ENCODE measurements at places on chromosomes 7 and 10. TPM values are rescaled to one million over a fixed set of nuclear protein-coding genes. Genes with fewer than 3 reads are reported as not detected.

DNA sequence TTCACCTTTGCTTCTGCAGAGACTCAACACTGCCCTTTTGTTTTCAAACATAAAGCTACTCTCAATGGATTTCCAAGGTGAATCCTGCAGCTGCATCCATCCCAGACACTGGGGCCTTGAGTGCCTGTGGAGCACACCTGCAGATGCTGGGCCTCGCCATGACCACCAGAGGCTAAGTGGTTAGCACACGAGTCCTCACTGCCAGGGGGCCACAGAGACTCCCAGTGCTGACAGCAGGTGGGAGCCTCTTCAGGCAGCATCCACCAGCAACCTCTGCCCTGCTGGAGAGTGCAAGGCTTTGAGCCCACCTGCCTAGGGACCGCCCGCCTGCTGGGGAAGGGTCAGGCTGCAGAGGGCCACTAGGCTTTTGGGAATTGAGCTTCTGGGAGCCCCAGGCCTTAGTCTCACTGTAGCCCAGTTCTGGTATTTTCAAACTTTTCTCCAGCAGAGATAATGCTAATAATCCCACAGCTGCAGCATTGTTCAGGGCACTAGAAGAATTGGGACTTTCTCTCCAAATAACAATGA is 9.4 kb upstream of the HPS1 start:
- no peak for DNase-seq

The UPK3B gene
- 4.3 TPM for total RNA-seq

DNA sequence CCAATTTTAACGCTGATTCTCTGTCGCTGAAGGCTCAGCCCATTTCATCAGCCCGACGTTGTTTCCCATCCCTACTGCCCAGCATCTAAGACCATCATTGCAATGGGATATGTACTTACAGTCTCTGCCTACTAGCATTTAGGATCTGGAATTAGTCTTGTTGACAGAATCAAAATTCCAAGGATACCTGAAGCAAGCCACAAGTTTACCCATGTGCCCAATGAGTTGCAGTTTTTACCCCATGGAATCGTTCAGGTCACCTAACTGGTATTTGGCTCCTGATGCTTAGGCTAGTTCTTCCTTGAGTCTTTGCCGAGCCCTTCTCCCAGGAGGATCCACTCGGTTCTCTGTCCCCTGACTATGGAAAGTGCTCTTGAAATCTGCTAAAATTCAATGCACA is 276.8 kb downstream of the DNAJB9 start:
- DNase-seq, result no peak

DNA sequence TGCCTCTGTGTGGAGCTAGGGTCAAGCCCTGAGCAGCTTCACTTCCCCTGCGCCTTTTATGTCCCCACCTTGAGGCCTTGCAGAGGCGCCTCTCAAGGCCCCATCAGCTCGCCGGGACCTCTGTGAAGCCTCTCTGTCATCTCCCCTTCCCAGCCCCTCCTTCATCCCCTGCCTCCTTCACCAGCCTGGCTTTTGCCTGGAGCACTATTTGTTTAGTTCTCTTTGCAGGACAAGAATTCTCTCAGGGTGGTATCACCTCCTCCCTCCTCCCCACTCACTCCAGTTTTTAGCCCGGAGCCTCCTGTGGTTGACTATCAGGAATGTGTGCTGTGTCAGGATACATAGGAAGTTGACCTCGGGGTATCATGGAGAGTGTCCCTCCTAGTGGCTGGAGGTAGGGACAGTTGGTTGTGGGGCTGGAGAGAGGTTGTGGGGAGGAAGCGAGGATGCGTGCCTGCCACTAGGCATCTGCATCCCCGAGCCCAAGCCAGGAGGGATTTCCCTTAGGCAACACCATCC is 89.8 kb upstream of the ANLN start:
- DNase-seq, result no peak

DNA sequence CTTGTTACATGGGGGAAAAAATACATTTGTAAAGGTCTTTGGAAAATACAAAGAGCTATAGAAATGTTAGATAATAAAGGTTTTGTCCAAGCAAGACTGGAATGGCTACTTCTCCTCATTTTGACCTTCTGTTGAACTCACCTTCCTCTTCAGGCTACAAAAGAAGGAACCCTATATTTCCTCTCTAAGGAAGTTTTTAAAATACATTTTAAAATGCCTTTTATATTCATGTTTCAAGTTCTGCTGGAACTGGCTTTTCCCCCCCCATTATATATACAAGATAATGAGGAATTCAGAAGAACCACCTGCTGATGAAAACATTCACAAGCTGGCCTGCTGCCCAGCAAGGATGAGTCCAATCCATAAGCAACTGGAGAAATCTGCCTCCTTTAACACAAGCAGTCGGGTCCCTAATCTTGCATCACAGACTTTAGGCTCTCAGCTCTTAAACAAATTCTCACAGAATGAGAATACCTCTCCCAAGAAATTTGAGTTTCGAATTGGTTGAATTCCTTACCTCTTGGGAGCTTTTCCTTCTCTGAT is 44.6 kb downstream of the MTERF1 start:
- DNase-seq, result no peak

GRCh38 chr10:87608756-87609155 is 50.9 kb upstream of the PAPSS2 start:
- DNase-seq, result no peak

The ACTR3C gene
- 29.9 TPM for total RNA-seq

GRCh38 chr7:2088801-2089200 is 143.9 kb downstream of the MAD1L1 start:
- DNase-seq, result no peak

The LRGUK gene
- 0.47 TPM for total RNA-seq

- DNase-seq, result no peak
Measured at GRCh38 chr10:108411894-108412293, 1247.4 kb upstream of the SORCS1 start.

- no peak for DNase-seq
Measured at GRCh38 chr10:116712519-116712918, 29.8 kb downstream of the HSPA12A start.

DNA sequence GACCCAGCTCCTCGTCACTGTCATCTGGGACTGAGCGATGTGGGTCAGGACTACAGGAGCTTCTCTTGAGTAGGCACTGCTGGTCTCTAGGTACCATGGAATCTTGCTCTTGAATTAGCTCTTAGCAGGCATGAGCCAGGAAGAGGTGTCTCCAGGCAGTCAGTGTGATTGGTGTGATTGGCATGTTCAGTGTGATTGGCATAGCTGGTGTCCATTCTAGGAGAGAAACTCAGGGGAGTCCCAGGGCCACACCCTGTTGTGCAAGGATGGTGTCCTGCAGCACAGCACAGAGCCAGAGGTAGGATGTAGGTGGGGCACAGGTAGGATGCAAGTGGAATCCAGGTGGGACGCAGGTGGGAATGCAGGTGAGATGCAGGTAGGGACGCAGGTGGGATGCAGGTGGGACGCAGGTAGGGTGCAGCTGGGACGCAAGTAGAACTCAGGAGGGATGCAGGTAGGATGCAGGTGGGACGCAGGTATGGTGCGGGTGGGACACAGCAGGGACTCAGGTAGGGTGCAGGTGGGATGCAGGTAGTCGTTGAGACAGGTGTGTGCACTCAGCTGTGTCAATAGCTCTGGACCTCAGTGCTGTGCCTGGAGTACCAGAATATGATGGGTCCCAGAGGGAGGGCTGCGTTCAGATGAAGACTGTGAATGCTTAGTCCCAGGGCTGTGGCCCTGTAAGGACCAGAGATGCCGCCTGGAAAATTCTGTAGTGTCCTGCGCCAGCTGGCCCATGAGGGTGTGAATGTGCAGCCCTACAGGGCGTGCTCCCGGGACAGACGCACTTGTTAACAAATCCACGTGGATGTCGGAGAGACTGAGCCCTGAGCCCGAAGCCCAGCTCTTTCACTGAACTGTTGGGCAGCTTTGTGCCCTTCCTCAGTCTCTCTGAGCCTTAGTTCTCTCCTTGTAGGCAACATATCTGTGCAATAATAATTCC is 248.2 kb upstream of the PITRM1 start:
- no peak for DNase-seq

- peak; percentile 66 for DNase-seq
Measured at GRCh38 chr7:140607441-140607989, 33.1 kb downstream of the DENND2A start.

The ZNF107 gene
- total RNA-seq, result 5.0 TPM

DNA sequence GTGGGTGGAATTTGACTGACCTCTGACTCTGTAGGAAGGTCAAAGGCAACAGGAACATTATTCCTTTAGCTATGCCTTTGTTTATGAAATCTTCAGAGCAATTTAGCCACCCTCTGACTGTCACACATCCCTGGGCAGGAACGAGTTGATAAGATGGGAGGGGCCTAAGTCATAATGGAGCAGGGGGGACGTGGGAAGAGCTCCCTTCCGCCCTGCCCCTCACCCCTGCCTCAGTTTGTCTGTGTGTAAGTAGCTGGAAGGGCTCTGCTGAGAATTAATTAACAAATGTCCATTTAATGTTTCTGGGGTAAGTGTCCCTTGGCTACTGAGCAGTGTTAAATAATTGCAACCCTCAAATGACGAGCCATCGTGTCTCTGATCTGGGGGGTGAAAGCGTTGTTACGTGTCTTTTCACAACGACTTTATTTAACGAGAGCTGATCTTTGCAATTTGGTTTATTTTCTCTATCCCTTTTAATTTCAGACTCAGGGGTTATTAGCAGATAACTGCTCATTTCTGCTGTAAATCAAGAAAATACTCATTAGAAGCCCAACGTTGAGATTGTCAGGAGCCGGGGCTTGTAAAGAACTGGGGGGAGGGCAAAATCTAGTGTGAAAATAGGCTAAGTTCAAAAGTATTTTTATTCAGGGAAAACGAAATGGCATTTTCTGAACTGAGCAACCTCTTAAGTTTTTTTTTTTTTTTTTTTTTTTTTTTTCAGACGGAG is 12.5 kb upstream of the UNCX start:
- no peak for DNase-seq

The GNGT1 gene
- total RNA-seq, result not detected

The NEUROD6 gene
- total RNA-seq, result not detected

DNA sequence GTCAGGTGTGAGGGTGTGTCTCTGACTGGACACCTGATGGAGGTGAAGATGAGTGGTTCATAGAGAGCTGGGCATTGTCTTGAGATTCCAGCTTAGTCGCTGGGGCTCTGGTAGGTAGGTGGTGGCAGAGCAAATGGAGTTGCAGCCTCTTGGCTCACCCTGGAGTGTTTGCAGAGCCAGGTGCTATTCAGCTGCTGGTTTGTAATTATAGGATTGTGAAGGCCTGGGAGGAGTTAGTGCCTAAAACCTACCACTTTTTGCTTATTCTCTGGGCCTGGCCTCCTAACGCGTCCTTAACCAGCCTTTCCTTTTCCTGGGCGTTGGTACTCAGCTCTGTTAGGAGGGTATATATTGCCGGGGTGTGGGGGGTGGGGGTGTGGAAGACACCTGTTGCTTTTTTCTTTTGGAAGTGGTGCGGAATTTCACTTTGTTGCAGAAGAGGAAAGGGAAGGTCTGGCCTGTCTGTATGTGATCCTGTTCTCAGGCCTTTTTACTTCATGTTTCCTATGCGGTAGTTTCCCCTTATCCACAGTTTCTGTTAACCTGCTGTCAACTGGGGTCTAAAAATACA is 3.2 kb downstream of the PPRC1 start:
- no peak for DNase-seq

DNA sequence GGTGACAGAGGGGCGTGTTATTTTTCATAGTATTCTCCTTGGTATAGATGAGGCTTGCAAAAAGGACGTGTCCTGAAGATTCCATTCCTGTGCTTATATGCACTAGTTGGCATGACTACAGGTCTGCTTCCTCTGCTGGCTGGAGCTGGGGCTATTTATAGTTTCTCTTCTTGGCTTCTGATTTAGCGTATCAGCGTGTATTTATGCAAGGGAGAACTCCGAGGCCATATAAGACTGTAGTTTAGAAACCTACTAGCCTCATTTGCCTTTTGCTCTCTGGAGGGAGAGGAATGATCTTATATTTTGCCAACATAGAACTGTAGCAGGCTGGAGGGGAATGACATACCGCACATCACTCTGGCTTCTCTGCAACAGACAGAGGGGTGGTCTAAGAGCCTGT is 39.7 kb downstream of the CACNB2 start:
- no peak for DNase-seq

DNA sequence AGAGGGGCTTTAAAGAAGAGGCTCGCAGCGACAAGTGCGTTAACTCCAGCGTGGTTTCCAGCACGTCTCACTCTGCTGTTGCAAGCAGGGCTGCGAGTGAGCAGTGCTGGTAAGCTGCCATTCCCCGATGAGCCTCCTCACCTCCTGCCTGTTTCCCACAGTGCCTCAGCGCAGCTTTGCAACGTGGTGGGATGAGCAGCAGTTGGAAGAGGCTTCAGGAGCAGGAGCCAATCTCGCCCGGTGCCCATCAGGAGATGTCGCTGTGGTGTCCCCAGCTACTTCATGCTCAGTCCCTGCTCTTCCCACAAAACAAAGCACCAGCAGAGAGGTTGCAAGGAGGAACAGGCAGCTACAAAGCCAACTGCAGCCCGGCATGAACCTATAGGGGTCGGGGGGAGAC is 2.4 kb upstream of the ADARB2 start:
- no peak for DNase-seq

The AKR1C4 gene
- total RNA-seq, result not detected

DNA sequence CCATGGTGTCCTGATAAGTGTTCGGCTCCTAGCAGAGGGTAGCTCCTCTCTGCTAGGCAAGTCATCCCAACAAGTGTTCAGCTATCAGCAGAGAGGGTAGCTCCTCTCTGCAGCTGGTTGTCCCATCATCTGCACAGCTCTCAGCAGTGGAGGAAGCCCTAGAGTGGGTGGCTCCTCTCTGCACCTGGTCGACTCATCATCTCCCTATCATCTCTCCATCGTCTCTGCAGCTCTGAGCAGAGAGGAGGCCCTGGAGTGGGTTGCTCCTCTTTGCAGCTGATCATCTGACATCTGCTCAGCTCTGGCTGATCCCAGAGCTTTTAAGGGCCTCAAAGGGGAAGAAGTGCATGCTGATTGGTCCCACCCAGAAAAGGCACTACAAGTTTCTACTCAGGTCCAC is 199.9 kb upstream of the KMT2E start:
- DNase-seq, result no peak

DNA sequence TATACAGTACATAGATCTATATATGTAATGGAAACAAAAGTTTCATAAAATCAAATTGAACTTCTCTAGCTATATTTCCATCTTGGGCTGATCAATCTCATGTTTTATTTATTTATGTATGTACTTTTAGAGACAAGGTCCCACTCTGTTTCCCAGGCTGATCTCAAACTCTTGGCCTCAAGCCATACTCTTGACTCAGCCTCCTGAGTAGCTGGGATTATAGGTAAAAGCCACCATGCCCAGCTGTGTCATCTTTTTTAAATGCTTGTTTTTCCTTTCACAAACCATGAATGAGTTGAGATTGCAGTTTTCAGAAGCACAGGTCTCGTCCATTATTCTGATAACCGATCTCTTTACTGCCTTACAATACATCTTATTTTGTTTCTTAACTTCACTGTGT is 400.9 kb downstream of the KCNMA1 start:
- DNase-seq, result no peak

The HABP2 gene
- not detected for total RNA-seq

GRCh38 chr7:142603870-142604448 is 145.3 kb upstream of the PRSS1 start:
- DNase-seq, result no peak

GRCh38 chr7:131600085-131600881 is 43.9 kb upstream of the PODXL start:
- no peak for DNase-seq

All from mucosa of descending colon (tissue), 3 donors.